ENCODE measurements at places on chromosomes 7 and 10.
A peak's percentile ranks its signal among the peaks of the same experiment; 100 is the strongest.

GRCh38 chr10:12950583-12951128, 50.9 kb downstream of the CCDC3 start:
- DNase-seq, result no peak

DNA sequence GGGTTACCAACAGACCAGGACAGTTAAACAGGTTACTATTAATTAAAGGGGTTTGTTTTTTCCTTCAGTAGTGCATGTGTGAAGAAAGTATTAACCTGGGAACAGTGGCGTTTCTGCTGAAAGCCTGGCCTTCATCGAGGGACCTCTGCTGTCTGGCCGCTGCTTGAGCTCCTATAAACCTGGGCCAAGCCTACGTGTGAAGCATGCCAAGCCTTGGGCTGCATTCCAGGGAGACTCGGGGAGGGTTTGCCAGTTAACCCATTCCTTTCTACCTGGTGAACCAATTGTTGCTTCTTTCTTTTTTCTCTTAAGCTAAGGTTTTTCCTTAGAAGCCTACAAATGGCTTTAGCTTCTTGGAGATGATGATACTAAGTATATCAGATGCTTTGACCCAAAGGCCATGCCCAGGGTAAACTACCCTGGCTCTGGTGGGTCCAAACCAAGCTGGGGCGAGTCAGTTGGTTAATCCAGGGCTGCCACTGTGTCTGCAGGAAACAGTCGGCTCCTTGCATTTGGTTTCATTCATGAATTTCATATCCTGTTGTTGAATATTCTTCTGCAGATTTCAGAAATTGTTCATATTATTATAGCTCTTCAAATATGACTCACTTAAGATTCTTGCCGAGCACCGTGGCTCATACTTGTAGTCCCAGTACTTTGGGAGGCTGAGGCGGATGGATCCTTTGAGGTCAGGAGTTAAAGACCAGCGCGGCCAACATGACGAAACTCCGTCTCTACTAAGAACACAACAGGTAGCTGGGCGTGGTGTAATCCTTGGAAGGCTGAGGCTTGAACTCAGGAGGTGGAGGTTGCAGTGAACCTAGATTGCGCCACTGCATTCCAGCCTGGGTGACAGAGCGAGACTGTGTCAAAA, 23.8 kb downstream of the PFKP start:
- no peak for DNase-seq

GRCh38 chr10:119829429-119829828, 43.2 kb downstream of the MCMBP start:
- no peak for DNase-seq

DNA sequence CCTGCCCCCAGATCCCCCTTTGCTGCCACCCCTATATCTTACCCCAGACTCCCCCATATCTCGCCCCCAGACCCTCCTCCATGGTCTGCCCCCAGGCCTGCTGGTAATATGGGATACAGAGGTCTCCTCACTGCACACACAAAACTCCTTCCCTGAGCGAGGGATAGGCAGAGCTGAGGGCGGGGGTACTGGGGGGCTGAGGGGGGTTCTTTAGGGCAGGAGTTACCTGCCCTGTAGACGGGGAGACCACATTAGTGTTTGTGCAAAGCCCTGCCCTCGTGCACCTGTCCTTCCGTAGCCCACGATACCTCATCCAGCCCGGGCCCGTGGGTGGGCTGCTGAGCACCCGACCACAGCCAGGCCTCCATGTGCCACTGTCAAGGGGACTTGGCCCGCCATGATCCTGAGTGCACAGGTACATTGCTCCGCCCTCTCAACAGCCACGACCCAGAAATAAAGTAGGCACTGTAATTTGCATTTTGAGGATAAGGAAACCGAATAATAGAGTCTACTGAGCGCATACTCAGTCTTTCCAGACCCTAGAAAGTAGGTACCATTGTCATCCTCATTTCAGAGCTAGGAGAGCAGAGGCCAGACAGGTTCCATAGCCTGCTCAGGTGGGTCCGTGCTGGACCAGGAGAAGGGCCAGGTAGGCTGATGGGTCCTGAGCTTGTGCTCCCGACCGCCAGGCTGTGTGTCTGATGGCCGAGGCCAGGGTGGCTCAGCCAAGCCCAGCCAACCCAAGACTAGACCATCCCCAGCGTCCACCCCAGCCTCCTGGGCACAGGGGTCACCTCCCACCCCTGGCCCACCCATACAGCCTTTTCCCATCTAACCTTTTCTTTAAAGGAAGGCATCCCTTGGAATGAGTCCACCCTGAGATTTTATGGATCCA, 115.2 kb downstream of the LHPP start:
- no peak for DNase-seq

GRCh38 chr7:93574269-93574645, 267 bp downstream of the CALCR start:
- no peak for DNase-seq

- peak; percentile 29 for DNase-seq
These were observed 24.2 kb upstream of the RASSF4 start for GRCh38 chr10:44935201-44935965.

DNA sequence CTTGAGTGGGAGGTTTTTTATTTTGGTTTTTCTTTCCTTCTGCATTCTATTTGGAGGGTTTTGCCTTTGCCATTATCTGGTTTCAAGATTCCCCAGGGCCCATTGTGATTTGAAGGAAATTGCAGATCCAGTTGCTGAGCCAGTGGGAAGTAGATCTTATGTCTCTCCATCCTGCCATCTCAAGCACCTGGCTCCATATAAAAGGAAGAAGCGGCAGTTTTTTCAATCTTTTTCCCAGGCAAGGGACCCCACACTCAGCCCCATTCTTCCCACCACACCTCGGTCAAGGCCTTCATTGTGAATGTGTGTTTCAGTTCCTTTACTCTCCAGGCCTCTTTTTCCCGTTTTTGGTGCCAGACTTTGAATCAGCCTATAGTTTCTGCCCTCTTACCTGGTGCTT, 95.8 kb downstream of the MYO3A start:
- no peak for DNase-seq

All from smooth muscle cell of the brain vasculature (primary cell).